ENCODE measurements at places on chromosomes 2 and 18.

DNA sequence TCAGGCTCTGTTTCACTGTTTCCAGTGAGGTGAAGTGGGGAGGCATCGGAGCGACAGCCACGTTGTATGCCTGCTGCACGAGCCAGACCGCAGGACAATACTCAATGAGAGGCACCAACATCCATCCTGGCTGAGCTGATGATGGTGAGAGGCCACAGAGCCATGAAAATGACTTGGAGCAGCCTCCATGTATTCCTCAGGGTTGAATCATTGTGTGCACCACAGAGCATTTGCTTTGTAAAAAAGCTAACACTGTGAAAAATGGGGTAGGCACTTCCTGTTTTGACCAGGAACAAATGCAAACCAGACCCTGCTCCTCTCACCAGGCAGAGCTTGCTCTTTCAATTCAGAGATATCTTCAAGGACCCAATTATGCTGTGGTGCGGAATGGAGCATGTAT, 87.2 kb downstream of the LPIN1 start:
- no peak for DNase-seq

GRCh38 chr2:112731479-112731878, 10.7 kb downstream of the NT5DC4 start:
- no peak for DNase-seq

- DNase-seq: no peak
Observed at GRCh38 chr2:98348066-98348561, 1.9 kb downstream of the CNGA3 start.

- peak; percentile 18 for DNase-seq
Observed at GRCh38 chr2:237483018-237483731, 3.9 kb upstream of the MLPH start.

DNA sequence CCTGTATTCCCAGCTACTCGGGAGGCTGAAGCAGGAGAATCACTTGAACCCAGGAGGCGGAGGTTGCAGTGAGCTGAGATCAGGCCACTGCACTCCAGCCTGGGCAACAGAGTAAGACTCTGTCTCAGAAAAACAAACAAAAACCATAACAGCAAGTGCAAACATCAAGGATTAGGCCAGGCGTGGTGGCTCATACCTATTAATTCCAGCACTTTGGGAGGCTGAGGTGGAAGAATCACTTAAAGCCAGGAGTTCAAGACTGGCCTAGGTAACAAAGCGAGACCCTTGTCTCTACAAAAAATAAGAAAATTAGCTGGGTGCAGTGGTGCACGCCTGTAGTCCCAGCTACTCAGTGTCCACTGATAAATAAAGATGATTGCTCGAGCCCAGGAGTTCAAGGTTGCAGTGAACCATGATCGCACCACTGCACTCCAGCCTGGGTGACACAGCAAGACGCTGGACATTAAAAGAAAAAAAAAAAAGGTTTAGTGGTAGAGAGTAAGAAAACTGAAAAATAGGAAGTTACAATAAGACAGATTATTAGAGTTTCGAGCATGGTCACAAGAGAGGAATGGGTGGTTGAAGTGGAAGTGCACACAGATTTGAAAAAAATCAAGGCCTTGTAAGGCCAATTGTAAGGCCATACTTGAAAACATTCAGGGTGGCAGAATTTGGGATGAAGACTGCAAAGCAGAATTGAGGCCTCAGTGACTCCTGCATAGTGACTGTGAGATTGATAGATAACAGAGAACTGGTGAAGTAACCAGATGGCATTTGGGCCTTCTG, 6.4 kb upstream of the KCMF1 start:
- DNase-seq: no peak

- no peak for DNase-seq
Observed at GRCh38 chr18:22167471-22168241, 1.7 kb upstream of the GATA6 start.

GRCh38 chr2:138630164-138630563, 128.6 kb downstream of the SPOPL start:
- DNase-seq: no peak

DNA sequence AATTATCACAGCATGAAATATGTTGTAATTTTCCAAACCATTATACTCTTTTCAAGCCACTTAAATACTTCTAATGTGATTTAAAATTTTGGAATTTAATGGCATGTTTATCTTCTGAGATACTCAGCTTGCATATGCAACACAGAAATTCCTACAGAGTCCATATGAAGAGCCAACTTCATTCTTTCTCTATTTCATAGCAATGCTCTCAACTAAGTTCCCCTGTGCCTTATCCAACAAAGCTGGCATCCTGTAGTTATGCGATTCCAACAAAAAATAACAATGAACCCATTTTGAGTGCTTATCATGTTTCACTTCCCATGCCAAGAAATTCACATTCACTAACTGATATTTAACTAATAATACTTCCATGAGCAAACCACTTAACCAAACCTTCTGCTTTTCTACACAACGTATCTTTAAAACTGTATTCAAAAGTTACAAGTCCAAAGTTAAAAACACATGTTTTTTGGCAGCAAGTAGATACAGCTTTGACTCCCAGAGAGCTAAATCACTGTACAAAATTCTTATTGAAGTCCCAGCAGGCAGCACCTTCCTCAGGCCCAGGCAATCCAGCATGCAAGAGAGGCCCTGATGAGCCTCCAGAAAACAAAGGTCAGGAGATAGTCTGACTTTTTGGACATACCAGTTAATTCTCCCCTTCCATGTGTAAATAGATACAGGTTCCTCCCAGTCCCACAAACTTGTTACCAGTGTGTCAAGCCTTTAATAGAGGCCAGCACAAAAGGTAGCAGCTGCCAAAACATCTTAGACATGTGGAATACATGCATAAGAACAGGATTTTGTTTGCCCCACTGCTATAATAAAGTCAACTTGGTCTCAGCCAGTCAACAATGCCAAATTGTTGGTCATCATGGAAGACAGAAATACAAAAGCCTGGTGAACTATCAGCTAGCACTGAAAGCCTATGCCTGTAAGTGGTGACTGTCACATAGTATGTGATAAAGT, 113.1 kb upstream of the WDR75 start:
- no peak for DNase-seq

DNA sequence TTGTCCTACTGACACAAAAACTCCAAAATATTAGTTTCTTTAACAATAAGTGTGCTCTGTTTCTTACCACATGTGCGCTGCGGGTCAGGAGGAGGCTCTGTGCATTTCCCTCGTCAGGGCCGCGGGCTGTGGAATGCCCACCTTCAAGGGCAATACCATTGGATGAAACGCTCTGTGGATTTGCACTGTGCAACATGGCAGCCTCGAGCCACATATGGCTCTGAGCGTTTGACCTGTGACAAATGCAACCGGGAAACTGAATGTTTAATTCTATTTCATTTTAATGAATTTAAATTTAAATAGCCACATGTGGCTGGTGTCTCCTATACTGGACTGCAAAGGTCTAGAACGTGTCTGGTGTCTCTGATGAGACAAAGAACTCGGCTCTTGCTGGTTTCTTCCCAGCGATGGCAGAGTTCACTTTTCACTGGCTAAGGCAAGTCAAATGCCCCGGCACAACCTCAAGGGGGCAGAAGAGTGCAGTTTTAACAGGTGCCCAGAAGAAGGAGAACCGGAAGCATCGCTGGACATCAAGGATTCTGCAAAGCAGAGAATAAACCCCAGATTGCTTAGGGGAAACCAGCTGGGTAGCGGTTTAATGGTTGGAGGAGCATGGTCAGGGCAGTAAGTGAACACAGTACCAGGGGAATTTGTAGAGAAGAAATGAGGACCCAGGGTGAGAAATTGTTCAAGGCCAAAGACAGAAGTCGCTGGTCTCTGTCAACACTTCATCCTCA, 37.0 kb upstream of the TMEM18 start:
- no peak for DNase-seq

GRCh38 chr18:75087119-75088020, 121.6 kb downstream of the PTGR3 start:
- no peak for DNase-seq

GRCh38 chr2:174878537-174879147, 114.4 kb upstream of the CHRNA1 start:
- no peak for DNase-seq

DNA sequence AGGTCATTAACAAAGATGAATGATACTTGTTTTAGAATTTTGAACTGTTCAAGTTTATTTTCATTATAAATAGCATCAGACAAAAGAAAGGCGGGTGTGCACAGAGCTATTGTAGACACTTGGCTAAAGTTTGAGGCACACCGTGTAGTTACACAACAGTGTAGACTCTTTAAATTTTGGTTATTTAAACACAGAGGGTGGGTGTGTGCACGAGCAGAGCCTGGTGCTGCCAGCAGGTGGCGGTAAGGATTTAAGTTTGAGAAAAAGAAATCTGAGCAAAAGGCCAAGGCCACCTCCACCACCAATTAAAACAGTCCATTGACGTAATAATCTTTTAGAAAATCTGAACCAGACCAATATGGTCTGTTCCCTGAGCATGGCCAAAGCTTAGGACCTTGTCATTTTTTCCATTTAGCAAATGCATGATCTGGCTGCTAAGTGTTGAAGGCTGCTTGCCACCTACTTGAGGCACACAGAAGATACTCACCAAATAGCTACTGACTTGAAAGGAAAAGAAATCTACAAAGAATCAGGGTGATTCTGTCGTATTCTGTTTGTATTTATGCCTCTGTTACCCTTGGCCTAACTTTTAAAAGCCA, 14.3 kb downstream of the COPS7B start:
- no peak for DNase-seq

- no peak for DNase-seq
Observed at GRCh38 chr2:168976034-168976654, 55.0 kb downstream of the ABCB11 start.

DNA sequence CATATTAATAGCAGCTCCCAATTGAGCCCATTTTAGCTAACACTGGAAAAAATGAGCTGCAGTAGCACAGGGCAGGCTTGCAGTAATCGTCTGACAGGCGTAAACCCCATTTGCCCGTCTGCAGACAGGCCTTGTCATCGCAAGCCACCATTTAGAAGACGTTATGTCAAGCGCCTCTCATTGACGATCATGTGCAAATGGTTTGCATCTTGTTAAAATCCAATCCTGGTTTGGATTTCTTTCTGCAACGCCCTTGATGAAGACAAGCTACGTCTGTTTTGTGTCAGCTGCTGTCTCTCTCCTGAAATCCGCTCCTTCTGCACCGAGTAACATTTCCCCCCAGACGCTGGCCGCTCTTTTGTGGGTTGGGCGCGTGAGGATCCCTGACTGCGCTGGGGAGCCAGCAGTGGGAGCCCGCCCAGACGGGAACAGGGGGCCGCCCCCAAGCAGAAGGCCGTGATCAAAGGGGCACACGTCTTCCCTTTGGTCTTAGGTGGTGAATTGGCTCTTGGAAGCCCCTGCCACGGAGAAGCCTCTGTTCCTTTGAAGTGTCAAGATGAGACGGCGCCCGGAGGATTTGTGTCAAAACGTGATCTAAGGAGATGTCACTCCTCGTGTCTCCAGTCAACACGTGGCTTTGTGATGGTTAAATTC, 84.2 kb upstream of the GPC1 start:
- no peak for DNase-seq

DNA sequence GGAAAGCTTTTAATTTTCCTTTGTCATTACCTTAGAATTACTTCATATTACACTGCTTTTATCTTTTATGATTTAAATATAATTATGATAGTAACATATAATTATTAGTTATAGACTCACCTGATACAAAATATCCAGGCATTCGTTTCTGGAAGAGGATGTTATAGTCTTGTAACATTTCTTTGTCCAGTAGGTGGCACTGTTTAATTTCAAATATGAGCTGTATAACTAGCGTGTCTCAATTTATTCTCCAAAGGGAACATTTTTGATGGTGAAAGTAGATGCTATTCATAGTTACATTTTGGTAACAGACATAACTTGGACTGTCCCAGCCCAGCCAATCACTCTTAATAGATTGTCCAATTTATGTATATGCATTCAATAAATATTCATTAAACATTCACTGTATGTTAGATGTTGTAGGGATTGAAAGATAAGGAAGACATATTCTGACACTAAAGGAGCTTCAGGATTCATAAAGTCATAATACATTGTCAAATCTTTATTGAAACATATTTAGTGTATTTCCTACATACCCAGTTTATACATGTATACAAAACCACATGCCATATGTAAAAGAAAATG, 19.2 kb downstream of the DAW1 start:
- DNase-seq: no peak

- DNase-seq: no peak
Observed at GRCh38 chr18:46601141-46601805, 55.7 kb downstream of the LOXHD1 start.

GRCh38 chr2:137522620-137523011, 441.7 kb upstream of the HNMT start:
- no peak for DNase-seq

- no peak for DNase-seq
Observed at GRCh38 chr2:20555954-20556353, 94.9 kb downstream of the HS1BP3 start.

- no peak for DNase-seq
Observed at GRCh38 chr18:34039201-34039600, 185.5 kb downstream of the NOL4 start.

- DNase-seq: no peak
Observed at GRCh38 chr2:15498554-15498953, 62.6 kb downstream of the NBAS start.

DNA sequence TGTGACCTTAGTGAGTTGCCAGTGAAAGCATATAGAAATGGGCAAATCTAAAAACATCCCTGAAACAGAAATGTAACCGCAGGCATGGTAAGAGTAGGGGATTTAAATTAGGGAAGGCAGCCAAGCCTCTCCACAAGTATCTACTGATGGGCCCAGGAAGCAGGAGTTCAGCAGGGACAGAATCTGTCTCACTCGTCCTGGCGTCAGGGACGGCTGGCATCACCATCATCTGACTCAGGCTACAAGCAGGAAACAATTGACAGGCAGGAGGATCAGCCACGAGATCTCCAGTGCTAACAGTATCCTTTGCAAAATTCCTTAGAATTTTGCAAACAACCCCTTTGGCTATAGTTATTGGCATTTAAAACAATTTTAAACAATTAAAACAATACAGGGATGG, 61.3 kb downstream of the SMAD4 start:
- DNase-seq: no peak

GRCh38 chr2:11305338-11305737, 39.1 kb downstream of the ROCK2 start:
- no peak for DNase-seq

DNA sequence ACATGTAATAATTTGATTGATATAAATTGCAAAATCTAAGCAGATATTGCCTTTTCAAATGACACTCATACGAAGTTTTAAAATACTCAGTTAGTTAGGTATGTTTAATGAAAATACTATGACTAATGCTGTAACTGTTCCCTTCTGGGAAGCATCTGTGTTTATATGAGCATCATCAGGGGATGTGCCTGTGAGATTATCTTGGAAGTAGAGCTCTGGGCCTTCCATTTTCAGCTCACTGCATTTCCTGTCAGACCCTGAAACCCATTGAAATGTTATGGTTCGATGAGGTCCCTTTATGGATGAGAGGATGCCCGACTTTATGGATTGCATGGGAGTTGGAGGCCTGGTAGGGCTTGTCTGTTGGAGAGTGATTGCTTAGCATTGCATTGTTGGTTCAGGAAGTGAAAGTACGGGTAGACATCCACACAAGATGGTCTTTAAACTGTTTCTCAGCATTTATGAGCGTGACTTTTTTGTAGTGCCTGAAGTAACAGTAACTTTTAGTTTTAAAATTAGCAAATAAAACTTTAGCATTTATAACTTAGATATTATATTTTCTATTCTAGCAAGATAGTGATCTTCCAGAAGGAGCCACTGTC, 28.7 kb downstream of the ELP2 start:
- no peak for DNase-seq

GRCh38 chr2:237645261-237645660, 17.9 kb downstream of the LRRFIP1 start:
- DNase-seq: no peak

GRCh38 chr2:207338220-207338607, 172.5 kb upstream of the KLF7 start:
- no peak for DNase-seq

GRCh38 chr2:98149333-98149697, 62.3 kb downstream of the VWA3B start:
- peak; percentile 29 for DNase-seq
